OCI-LY7 (cell line): ENCODE measurements at places on chromosomes 3 and 15. TPM values are rescaled to one million over a fixed set of nuclear protein-coding genes. Genes with fewer than 3 reads are reported as not detected.

DNA sequence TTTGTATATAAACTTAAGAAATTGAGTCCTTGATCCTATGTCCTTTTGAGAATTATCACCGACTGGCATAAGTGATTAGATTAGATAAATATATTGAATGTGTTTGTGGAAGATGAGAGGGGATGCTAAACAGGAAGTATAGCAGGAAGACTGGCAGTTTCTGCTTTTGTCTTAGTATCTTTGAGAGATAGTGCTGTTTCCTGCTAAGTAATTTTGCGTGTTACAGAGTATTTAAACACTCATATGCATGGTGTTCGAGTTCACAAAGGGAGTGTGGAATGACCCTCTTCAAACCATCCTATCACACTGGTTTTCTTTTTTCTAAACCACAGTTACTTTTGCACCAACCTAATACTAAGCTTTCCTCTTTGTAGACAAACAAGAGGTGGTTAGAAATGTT is 106.0 kb downstream of the KLHL25 start:
- DNase-seq = peak; percentile 65

MAGEL2 gene
- not detected in 2 replicates for total RNA-seq

PP2D1 gene
- total RNA-seq = not detected in 2 replicates

DNA sequence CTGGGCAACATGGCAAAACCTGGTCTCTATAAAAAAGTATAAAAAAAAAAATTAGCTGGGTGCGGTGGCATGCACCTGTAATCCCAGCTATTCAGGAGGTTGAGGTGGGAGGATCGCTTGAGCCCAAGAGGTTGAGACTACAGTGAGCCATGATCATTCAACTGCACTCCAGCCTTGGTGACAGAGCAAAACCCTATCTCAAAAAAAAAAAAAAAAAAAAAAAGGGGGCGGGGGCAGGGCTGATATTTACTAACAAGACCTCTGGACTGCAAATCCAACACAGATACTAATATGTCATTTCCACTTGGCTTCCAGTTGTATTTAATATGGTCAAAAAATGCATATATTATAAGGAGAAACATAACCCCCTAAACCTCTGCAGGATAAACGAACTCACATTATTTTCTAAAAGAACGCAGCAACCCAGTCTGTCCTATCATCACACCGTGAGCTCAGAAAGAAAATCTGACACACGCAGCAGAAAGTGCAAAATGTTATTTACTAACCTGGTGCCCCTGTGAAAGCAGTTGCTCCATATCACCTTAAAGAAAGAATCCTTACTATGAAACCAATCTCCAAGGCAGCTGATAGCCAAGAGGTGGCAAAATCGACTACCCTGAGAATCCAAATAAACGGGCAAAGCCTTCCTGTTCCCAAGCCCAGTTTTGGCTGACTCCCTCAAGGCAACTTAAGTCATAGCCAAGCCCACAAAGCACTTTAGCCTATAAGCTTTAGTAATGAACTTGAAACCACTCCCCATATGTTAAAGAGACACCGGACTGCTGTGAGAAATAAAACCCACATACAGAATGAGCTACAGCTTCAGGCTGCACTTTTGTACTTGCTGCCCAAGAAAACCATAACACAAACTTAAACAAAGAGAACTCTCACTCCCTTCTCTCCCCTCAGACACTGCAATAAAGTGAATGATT is 39.3 kb downstream of the PLD1 start:
- DNase-seq = no peak

PLA2G4F gene
- total RNA-seq = not detected in 2 replicates

DNA sequence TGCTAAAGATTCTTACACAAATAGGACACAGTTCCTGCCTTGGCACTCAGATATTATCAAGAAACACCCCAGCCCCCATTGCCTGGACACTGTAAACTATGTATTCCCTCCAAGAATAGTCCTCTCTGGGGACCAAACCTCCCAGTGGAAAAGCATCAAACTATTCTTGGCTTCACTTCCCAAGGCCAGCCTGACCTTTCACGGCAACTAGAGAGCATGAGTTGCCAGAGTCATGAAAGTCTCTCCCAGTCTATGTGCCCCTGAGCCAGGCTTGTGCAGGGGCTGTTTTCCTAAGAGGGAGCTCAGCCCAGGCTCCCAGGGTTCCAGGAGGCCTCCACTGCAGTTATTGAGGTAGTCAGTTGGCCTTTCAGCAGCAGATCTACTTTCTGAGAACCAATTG is 251.9 kb upstream of the TGFBR2 start:
- DNase-seq = no peak
